ENCODE measurements at places on chromosomes 1 and 21.
A peak's percentile ranks its signal among the peaks of the same experiment; 100 is the strongest.

- DNase-seq, result peak; percentile 71
Observed at GRCh38 chr1:160432371-160432786, 32.0 kb downstream of the VANGL2 start.

DNA sequence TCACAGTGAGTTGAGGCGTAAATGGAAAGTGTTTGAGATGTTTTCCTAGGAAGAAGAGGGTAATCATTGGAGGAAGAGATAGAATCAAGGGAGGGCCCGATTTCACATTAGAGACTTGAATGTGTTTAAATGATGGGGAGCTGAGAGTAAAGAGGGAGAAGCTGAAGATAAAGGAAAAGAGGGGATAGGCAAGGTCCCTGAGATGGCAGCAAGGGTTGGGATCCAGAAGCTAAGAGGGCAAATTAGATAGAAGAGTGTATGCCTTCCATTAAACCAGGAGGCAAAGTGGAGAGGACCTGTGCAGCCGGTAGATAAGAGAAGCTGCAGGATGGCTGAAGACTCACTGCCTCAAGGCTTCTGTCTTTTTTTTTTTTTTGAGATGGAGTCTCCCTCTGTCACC is 21.6 kb upstream of the CSF1 start:
- DNase-seq, result no peak

GRCh38 chr1:199646761-199647160 is 380.7 kb upstream of the NR5A2 start:
- DNase-seq, result no peak

GRCh38 chr1:204623365-204623893 is 62.1 kb downstream of the LRRN2 start:
- DNase-seq, result no peak

DNA sequence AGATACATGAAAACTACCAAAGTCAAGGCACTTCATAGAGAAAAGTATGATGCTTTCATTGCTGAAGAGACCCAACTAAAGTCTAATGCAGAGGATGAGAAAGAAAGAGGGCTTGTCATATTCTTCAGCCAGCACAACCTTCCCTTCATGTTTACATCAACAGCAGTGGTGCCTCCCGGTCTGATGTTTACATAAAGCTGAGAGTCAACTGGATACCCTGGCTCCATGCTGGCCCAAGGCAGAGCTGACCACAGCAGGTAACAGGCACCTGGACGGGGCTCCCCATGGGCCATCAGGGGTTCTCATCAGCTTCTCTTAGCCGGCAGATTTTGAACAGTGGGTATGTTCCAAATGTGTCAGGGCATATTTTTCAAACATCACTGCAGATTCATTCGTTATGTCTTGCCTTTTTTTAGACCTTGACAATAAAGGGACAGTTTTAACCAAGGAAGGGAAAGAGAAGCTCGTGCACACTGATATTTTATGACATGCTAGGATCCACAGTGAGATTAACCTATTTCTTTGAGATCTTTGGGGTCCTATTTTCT is 117.1 kb downstream of the NRIP1 start:
- no peak for DNase-seq
